ENCODE measurements at places on chromosomes 12 and 14.

DNA sequence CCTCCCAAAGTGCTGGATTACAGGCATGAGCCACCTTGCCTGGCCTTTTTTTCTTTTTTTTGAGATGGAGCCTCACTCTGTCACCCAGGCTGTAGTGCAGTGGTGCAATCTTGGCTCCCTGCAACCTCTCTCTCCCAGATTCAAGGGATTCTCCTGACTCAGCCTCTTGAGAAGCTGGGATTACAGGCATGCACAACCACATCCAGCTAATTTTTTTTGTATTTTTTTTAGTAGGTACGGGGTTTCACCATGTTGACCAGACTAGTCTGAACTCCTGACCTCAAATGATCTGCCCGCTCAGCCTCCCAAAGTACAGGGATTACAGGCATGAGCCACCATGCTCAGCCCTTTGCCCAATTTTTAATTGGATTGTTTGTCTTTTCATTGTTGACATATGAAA is 58.0 kb downstream of the SINHCAF start:
- DNase-seq = no peak

- DNase-seq = no peak
Measured at GRCh38 chr12:57965766-57966165, 24.4 kb downstream of the ATP23 start.

DNA sequence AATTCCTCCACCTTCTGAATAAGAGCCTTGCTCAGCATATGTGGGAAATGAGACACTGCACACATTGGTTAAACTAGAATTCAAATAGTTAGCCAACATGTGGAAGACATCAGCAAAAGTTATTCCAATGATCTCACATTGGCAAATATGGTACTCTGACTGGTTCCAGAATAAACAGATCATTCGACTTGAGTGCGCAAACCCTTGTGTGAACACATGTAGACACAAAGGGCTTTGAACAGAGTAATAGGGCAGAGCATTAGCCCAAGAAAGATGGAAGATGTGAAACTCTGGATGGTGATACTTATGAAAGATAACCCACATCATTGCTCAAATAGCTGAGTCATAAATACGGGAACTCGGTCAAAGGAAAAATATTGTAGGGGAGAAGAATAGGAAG is 1133.4 kb upstream of the SEL1L start:
- DNase-seq = no peak

GRCh38 chr12:13981990-13982389 is 588 bp upstream of the GRIN2B start:
- DNase-seq = peak; percentile 38

DNA sequence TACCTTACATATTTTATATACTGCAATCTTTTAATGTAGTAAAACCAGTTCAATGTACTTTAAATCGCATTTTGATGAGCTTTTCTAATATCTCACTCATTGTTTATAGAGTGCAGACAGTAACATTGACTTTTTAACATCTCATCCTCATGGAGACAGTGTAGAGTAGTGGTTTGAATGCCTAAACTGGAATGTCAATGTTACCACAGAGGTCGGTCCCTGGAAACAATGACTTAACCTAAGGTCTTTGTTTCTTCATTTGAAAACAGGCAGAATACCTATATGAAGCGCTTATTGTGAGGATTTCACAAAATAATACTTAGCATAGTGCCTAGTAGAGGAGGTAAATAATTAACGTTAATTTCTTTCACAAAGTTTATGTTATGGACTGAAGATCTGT is 5.0 kb downstream of the CDK17 start:
- no peak for DNase-seq

DNA sequence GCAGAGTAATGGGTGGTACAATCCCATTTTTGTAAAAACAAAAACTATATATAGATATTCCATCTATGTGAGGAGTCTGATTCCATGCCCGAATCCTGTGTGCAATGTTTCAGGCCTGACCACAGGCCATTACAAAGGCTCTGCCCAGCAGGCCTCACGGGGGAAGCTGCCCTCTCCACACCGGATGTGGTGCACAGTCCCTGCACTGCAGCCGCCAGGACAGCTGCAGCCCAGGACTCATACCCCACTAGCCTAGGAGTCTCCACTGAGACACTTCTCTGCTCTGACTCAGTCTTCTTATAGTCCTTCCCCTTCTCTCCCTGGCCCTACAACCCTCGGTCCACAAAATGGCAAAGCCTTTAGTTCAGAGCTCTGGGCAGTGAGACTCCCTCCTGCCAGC is 190.4 kb downstream of the PPM1H start:
- DNase-seq = no peak

DNA sequence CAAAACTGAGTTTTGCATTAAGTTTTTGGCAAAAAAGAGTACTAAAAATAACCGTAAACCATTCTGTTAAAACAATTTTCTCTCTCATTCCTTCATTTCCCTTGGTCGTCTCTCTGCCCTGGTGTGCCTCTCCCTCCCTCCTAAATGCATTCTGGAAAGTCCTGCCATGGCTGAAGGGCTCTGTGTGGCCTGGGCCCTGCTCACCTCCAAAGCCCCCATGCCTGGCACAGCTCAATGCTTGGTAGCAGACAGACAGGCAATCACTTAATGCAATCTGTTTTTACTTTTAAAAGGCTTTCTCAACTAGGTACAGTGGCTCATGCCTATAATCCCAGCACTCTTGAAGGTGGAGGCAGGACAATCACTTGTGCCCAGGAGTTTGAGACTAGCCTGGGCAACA is 47.8 kb downstream of the CDC42BPB start:
- no peak for DNase-seq

DNA sequence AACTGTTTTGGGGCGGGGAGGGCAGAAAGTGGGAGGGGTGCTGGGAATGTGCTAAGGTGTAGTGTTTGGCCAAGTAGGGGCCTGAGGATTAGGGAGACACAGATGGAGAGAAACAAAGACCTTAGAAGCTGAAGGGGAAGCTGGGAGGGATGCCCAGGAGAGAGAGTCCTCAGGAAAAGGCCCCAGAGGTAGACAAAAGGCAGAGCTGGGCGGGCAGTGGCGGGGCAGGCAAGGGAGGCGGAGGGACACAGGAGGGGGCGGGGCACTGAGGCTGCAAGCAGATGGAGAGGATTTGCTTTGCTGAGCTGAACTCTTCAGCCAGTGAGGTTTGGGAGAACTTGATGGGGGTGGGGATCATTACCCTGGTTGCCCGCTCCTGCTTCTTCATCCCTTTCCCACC is 2.8 kb downstream of the PTMS start:
- peak; percentile 81 for DNase-seq

DNA sequence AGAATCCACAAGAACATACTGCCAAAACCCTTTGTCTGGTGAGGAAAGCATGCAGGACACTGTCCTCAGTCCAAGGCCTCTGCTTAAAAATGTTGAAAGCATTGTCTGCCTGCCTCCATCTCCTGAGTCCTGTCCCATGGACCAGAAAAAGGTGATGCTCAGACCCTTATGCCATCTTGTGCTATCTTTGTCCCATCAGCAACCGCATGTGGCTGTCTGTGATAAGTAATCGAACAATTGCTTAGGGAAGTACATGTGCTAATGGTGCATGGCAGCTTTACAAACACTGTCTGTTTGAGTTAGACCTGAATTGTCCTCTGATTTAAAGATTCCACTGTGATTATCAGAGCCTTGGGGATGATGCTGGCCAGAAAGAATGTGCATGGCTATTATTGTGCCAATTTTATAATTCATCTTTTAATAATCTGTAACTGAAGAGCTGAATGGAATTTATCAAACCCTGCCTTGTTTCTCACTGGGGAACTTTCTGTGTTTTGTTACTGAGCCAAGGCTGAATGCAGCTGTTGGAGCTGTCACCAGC is 177.5 kb downstream of the DACT1 start:
- peak; percentile 50 for DNase-seq

DNA sequence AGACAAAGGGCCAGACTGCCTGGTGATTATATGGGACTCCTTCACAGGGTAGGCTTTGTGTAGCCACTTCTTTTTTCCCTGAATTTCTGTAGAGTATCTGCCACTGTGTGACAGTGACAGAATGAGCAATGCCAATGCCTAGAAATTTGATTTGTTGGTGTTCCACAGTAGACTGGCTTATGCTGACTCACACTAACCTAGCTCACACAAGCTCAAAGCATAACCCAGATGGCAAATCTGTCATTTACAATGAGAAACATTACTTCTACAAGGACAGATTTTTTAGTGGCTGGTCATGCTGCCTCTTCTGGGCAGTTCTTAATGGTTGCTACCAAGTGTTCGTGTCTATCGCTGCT is 15.9 kb downstream of the CFAP251 start:
- no peak for DNase-seq

- DNase-seq = no peak
Measured at GRCh38 chr12:108048686-108049085, 80.4 kb upstream of the WSCD2 start.

- DNase-seq = no peak
Measured at GRCh38 chr12:38282886-38283285, 33.7 kb upstream of the ALG10B start.

DNA sequence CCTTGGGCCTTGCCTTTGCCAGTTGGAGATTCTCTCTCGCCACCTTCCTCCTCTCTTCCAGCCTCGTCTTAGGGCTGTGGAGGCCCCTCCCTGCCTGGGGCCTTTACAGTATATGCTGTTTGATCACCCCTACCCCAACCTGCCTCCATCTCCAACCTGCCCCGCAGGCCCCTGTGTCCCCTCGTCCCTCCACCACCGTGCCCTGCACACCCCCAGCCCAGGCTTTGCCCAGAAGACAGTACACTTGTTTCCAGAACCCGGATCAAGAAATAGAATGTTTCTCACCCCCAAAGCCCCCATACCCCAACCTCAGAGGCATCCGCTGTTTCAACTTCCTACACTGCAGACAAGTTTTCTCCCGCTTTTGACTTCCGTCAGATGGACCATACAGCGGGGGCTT is 202.3 kb upstream of the C14orf180 start:
- DNase-seq = no peak

DNA sequence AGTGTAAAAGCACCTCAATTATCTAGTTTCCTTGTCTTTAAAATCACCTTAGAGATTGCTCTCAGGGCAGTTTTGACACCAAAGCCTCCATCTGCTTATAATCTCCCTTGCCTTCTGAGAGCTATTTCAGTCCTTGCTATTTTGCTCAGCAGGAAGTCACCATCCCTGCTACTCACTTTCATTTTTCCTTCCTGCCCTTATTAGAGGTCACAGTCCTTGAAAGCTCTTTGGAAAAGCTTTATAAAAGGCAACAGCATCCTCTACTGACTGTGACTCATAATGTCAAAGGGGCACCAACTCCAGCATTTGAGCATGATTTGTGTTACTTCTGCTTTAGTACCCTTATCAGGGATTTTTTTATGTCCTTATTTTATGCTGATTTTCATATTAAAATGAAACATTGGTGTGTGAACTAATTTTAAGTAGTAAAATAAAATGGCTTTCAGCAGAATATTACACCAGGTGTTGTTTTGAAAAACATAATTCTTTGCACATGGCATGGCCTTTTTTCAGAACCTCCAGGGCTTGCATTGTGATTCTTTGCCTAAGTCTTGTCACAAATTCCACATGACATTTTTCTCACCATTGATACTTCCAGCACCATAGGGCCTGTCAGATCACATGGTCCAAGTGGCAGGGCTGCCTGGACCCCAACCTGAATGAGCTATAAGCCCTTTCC is 213.0 kb downstream of the ADAMTS20 start:
- peak; percentile 31 for DNase-seq

DNA sequence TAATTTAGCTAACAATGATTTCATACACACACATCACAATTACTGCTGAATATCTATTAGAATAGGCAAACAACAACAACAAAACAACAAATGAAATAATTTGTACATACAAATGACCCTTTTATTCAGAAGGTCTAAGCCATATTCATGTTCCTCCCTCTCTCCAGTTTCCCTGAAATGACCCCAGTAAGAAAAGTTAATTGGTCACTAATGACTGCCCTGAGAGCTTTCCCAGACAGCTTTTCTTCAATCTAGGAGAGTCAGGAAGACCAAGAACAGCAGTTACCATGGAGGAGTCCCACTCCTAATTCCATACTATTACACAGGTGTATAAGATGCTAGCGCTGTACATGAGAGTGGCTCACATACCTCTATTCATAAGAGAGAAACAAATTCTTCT is 121.2 kb upstream of the GRIP1 start:
- no peak for DNase-seq

DNA sequence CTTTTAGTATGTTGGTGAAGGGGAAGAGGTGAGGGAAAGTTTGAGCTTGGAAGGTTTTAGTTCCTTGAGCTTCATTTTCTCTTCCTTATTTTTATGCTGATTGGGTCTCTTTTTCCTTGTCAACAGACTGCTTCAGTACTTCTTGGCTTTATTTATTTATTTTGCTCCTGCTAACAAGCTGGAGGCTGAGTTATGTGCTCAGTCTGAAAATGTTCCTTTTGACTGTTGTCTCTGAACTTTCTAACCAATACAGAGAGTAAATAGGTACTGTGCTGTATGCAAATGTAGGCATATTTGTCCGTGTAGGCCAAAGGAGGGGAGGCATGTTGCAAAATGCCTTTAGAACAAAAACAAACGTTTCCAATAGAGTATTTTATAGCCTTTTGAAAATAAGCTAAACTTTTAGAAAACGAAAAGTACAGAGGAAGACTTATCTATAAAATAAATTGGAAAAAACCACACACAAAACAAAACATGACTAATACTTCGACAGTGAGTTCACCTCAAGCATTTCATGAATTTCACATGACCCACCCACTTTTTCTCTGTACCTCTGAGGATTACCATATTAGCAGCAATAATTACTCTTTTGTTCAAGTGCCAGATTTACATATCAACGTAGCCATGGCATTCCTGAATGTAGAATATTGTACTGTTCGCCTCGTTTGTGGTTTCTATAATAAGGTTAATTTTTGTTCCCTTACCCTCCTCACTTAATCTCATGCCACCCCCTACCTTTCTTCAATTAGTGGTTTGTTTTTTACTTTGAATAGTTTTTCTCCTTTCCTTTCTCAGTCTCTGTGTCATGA is 4.7 kb upstream of the CREBL2 start:
- no peak for DNase-seq

GRCh38 chr14:36671149-36671548 is 9.5 kb downstream of the PAX9 start:
- DNase-seq = no peak

DNA sequence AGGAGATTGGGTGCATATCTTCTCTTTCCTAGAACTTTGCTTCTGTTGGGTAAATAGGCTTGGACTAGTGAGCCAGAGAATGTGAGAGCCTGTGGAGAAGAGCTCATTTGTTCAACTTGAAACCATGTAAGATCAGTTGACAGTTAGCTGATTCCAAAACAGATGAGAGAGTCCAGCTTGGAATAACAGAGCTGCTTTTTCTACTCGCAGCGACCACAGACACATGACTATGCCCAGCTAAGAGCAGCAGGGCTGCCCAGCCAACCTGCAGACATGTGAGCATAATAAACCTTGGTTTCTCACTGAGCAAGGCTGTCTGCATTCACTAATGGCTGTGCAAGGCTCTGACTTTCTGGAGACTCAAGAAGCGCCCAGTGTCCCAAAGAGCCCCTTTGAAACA is 209.2 kb downstream of the C12orf75 start:
- DNase-seq = no peak

DNA sequence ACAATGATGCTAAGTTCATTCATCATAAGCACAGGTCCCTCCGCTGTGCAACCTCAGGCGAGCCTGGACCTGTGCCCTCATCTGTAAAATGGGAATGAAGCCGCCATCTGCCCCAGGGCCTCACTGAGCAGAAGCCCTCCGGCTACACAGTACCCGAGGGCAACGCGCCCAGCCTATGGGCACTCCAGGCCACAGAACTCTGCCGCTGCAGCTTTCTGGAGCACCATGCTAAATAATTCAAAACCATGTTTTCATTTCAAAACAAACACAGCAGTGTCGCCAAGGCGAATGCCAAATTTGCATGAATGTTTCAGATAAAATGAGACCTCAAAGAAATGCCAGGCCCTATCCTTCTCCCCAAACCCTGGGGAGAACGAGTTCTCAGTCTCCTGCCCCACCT is 4.0 kb downstream of the NCOR2 start:
- DNase-seq = no peak

Measured in SK-N-SH (cell line).